ENCODE measurements at places on chromosomes 11 and 22.

GRCh38 chr11:69797737-69798528 lies 21.3 kb downstream of the FGF3 start:
- DNase-seq = no peak

DNA sequence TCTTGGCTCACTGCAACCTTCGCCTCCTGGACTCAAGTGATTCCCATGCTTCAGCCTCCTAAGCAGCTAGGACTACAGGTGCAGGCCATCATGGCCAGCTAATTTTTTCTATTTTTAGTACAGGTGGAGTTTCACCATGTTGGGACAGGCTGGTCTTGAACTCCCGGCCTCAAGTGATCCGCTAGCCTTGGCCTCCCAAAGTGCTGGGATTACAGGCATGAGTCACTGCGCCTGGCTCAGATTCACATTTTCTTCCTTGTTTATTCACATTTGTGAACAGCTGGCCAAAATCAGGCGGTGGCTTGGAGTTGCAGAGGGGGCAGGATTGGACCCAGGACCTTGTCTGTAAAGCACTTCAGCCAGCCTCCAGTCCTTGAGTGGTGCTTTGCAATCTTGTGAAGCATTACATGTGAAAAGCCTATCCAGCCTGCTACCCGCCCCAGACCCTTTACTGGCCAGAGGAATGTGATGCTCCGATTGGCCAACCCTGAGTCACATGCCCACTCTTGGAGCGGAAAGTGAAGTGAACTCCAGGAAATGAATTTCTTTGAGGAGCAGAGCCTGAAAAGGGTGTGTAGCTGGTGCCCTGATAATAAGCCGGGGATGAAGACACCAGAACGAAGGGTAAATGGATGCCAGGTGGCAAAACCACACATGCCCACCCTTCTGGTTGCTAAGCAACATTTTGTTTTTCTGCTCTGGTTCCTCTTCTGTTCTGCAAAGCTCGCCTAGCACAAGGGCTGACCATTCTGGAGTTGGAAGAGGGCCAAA lies 62.6 kb upstream of the PTPRJ start:
- DNase-seq = no peak

DNA sequence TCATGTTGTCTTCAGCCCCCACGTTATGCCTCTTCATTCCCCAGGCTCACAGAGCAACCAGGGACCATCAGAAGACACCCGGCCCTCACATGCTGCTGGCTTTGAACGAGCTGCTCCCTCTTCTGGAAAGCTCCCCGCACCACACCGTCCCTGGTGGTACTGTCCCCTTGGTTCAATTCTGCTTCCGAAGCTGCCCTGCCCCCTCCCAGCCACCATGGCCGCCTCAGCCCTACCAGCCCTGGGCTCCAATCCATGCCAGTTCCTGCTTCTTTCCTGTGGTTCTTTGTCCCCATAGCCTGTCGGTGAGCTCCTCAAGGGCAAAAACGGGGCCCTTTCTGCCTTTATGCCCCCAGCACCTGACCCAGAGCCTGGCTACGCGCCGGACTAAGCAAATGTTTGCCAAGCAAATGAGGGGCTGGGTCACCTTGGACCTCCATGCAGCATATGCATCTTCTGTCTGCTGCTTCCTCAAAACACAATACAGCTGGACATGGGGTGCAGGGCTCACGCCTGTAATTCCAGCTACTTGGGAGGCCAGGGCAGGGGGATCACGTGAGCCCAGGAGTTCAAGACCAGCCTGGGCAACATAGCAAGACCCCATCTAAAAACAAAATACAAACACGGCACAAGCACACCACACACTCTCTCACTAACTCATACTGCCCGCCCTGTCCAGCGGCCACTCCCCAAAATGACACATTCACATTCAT lies 21.3 kb downstream of the TNKS1BP1 start:
- DNase-seq = no peak

GRCh38 chr11:28757725-28758515 lies 649.7 kb downstream of the METTL15 start:
- no peak for DNase-seq

DNA sequence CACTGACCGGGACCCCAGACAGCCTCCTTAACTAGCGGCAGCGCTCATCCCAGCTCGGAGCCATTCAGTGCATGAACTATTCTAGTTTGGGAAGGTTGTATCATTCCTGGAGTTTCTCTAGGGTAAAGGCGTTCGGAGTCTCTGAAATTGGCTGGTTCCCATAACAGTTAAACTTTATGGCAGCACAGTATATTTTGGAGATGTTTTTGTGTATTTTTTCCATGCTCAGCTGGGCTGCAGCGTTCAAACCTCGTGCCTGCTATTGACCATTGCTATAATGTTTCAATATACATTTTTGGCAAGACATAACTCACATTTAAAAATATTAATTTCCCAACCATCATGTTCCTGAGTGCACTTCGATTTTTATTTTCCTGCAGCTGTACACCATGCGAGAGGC lies 169.7 kb downstream of the ST3GAL4 start:
- DNase-seq = no peak

- no peak for DNase-seq
Observed at GRCh38 chr11:15412054-15412453, 297.3 kb downstream of the INSC start.

GRCh38 chr11:35337136-35337913 lies 82.0 kb downstream of the SLC1A2 start:
- DNase-seq = no peak

DNA sequence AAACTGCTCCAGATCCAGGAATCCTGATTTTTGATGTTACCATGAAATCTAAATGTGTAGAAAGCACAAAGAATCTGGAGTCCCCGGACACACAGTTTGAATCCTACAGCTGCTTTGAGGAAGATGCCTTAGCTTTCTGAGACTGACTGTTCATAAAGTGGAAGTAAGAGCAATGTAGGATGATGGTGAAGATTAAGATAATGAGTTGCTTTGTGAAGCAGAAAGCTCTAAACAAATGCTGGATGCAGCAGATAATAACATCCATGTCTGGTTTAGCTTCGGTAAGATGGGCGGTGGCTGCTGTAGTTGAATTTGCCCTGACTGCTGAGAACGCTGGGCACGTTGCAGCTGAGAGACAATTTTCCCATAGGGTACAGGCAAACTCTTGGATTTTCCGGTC lies 20.1 kb downstream of the OVOL1 start:
- DNase-seq = no peak

DNA sequence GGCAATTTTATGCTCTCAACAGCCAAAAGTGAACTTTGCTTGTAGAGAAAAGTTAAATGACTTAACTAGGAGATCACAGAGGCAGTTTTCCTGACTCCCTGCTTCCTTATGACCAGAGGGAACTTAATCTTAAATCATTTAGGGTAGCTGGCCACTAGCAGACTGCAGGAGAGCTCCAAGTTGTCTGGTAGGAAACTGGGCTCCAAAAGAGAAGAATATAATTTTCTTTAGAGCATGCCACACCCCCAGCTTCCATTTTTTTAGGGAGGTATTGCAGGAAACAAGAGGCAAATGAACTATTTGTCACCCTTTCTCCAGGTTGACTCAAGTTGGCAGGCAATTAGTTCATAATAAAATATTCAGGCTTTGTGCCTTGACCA lies 2.6 kb downstream of the METTL15 start:
- no peak for DNase-seq

DNA sequence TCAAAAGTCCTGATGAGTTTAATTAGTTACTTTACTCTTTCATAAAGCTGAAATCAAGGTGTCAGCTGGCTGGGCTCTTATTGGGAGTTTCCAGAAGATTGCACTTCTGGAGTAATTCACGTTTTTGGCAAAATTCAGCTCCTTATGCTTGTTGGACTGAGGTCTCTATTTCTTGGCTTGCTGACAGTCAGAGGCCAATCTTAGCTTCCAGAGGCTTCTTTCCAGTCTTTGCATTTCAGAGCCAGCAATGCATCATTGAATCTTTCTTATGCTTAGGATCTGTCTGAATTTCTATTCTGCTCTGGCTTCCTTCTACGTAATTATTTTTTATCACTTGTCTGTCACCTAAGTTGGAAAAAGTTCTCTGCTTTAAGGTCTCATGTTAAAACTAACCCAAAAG lies 91.4 kb upstream of the SYN3 start:
- DNase-seq = no peak

DNA sequence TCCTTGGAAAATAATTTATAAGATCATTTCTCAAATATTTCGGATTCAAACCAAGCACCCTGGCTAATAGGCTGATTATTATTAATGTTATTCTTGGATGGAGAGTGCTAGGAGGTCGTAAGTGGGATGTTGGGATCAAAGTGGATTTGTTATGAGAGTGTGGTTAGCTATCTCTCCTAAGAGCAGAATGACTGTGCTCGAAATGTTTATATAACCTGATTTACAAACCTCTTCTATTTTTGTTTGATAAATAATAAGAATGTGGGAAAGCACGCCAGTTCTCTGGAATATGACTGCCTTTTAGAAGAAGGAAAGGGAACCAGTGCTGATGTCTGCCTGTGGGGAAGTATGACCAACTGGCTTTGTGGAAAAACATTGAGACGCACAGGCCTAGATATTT lies 527.5 kb downstream of the NTM start:
- no peak for DNase-seq

All from activated naive CD4-positive, alpha-beta T cell treated with anti-CD3 and anti-CD28 coated beads, Interleukin-2, amount 50 U/mL, for 72 hours (primary cell).